Activated T-helper 2 cell treated with anti-CD3 and anti-CD28 coated beads, Interferon-gamma antibody, Interleukin-2, Interleukin-4, amounts not matched to agents 10 μg/mL and 5 μg/mL and 100 μg/mL, durations not matched to agents 14 hours and 24 hours and 36 hours (primary cell): ENCODE measurements at places on chromosomes 1 and 21.

GRCh38 chr1:6998267-6998666, 213.0 kb downstream of the CAMTA1 start:
- DNase-seq = no peak

- no peak for DNase-seq
Measured at GRCh38 chr1:35931446-35932157, 697 bp downstream of the AGO3 start.

GRCh38 chr1:87781554-87781953, 452.9 kb downstream of the LMO4 start:
- no peak for DNase-seq

DNA sequence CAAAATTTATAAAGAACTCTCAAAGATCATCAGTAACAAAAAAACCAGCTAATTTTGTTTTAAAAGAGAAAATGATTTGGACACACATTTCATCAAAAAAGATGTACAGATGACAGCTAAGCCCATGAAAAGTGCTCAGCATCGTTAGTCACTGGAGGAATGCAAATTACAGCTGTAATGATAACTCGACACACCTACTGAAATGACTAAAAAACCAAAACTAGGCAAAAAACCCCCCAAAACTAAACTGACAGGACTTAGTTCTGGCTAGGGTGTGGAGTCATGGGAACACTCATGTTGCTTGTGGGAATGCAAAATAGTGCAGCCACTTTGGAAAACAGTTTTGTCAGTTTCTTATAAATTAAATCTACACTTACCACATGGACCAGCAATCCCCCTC, 59.5 kb downstream of the CNIH3 start:
- DNase-seq = no peak

GRCh38 chr1:234326497-234327366, 46.5 kb upstream of the COA6 start:
- peak; percentile 56 for DNase-seq

GRCh38 chr1:24191860-24192259, 4.8 kb upstream of the IFNLR1 start:
- DNase-seq = peak; percentile 33

DNA sequence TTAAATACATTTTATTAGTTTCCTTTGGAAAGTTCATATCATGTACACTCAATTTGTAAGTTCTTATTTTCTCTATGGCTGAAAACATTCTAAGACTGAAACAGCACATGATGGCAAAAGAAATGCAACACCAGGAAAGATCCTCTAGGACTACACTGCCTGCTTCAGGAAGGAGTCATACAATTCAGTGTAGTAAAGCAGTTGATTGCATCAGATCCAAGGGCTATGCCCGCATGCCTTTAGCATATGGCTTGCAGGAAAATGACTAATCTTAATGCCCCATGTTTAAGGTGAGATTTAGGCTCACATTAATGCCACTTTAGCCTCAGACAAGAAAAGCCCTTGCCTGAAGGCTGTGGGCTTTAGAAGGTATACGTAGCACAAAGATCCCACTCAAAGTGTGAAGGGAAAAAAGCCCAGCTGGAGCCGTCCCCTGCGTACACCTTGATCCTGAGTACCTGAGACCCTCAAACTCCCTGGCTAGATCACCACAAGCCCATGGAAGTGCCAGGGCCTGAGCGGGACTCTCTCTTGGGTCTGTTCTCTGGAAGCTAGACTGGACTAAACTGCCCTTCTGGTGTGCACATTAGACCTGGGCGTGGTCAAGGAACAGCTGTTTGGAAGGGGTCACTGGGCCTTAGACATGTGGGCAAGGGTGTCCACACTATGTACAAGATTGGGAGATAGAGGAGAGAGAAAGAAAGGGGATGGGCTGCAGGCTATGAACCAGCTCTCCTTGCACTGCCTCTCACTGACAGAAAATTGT, 52.9 kb downstream of the ESRRG start:
- DNase-seq = no peak

DNA sequence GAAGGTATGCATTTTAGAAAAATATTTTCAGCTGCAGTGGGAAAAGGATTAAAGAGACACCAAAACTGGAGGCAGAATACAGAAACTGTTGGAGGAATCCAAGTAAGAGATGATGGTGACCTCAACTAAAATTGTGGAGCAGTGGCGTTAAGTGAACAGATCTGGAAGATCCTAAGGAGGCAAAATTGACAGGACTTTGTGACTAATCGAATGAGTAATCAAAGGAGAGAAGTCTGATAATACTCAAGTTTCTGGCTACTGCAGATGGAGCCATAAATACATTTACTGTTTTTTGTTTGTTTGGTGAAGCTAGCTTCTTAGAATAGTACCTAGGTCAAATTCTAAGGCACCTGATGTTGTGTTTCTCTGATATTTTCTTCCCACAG, 3.1 kb downstream of the CTBS start:
- no peak for DNase-seq

GRCh38 chr1:69553726-69554125, 14.0 kb upstream of the LRRC7 start:
- no peak for DNase-seq

- DNase-seq = no peak
Measured at GRCh38 chr1:174956086-174956485, 43.7 kb upstream of the CACYBP start.

DNA sequence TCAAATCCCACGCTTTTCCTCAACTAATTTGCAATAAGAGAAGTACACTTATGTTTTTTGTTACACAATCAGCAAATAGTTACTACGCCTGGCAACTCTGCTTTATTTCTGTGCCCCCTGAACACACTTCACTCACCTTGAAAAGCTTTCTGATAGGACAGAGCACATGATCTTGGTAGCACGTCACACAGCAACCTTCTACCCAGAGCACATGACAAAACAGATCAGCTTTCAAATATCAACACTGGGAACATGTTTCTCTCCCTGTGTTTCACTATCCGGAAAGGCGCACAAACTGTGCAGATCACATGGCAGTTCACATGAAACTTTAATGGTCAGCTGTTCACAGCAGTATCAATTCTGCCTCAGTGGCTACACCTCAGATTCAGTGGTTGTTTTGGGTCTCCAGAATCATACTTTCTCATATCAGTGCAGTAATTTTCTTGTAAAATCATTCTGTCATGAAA, 2.2 kb downstream of the SLC19A2 start:
- DNase-seq = no peak

- DNase-seq = no peak
Measured at GRCh38 chr1:174912264-174912663, 87.5 kb upstream of the CACYBP start.

DNA sequence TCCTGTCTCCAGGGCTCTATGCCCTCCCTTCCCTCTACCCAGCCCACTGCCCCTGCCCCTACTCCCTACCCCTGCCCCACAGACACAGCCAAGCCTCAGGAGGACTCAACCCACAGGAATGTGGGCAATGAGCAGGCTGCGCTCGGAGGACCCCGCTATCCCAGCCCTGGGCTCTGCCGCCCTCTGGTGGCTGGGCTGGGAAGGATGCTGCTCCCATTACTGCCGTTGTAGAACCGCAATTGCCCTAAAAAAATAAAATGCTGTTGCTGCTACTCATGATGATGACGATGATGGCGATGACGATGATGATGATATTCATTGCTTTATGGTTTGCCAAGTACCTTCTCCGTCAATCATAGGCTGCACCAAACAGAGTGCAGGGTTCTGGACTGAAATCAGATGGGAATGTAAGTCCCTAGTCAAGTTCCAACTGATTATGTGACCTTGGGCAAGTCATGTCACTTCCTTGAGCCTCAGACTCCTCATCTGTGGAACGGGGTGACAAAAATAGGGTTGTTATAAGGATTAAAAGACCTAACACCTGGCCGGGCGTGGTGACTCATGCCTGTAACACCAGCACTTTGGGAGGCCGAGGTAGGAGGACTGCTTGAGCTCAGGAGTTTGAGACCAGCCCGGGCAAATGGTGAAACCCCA, 24.6 kb downstream of the ARHGEF19 start:
- peak; percentile 61 for DNase-seq

DNA sequence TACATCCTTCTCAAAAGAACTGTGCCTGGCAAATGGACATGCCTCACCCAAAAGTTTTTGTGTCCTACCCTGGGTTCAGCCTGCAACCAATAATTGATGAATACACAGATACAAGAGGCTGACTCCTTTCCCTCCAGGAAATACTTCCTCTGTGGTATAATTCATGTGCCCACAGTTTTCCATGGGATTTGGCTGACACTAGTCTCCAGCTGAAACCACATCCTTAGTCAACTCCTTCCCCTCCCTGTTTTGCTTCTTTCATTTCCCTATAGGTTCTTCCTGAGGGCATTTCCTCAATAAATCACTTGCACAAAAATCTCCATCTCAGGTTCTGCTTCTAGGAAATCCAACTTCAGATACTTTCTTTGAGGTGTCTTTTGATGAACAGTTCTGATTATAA, 436.6 kb upstream of the C1orf87 start:
- DNase-seq = no peak

GRCh38 chr1:160032165-160032820, 503 bp upstream of the PIGM start:
- DNase-seq = no peak

DNA sequence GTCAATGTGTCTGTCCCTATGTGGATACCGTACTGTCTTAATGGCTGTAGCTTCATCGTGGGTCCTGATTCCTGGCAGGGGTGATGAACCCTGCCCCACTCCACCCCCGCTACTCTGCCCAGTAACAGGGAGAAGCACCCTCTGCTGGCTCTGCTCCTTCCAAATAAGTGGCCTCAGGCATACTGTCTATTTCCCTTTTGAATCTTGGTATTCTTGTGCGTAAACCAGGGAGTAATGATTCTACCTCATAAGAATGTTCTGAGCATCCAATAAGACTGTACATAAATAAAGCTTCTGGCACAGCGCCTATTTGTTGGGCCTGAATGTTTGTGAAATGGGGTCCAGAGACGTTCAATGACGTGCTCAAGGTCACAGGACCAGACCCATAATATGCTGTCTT, 35.2 kb upstream of the CTPS1 start:
- DNase-seq = no peak
